ENCODE measurements at places on chromosomes 1 and 21.

- DNase-seq: no peak
These were observed 78.0 kb downstream of the SSBP3 start for GRCh38 chr1:54328066-54328636.

- DNase-seq: no peak
These were observed 204.9 kb upstream of the JUN start for GRCh38 chr1:58988752-58989151.

GRCh38 chr1:204483791-204484190 is 10.8 kb downstream of the PIK3C2B start:
- no peak for DNase-seq

GRCh38 chr1:48677306-48678287 is 99.1 kb downstream of the BEND5 start:
- DNase-seq: peak; percentile 60

DNA sequence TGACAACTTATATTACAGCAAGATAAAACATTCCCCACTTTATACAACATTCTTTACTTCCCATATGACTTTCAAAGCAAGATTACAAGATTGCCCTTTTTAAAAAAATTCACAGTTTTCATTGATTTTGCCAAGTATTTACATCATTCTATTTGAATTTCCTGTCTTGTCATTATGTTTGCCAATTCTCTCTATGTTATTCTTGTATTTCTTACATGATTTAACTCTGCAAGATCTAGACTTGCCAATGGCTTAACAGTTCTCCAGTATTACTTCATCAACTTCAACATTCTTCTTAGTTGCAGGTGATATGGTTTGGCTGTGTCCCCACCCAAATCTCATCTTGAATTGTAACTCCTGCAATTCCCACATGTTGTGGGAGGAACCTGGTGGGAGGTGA is 31.6 kb downstream of the FMO4 start:
- no peak for DNase-seq

GRCh38 chr1:168468042-168468809 is 75.6 kb downstream of the XCL2 start:
- DNase-seq: no peak

- DNase-seq: no peak
These were observed 119.5 kb downstream of the EPHB2 start for GRCh38 chr1:22830041-22830566.

DNA sequence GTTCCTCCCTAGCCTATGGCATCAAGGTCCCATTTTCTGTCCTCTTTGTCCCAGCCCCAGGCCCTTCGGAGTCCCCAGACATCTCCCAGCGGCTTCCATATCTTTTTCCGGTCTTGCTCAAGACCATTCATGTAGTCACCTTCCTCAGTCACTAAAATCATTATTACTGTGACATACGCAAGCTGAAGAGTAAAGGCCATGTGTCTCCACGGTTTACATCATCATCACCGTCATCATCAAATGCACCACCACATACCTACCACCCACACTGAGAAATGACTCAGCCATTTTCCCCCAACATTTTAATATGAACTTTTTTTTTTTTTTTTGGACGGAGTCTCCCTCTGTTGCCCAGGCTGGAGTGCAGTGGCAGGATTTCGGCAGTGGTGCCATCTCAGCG is 43.4 kb downstream of the FHAD1 start:
- no peak for DNase-seq

GRCh38 chr1:37038227-37039093 is 4.1 kb upstream of the GRIK3 start:
- DNase-seq: peak; percentile 82

DNA sequence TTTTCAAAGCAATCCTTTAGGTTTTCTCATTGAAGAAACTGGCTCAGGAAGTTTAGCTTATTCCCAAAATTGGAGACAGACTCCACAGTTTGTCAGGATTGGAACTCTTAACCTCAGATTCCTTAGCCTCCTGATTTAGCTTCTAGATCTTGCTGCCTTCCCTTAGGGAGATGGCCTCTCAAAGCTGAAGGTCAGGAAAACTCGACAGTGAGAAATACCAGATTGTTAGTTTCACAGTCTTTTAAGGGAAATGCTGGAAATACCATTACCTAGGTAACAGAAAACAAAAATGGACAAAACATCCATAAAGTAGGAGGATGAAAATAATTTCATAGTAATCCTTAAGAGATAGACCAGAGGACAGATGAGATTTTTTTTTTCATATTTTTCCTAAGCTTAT is 7.8 kb downstream of the RASAL2 start:
- DNase-seq: no peak

DNA sequence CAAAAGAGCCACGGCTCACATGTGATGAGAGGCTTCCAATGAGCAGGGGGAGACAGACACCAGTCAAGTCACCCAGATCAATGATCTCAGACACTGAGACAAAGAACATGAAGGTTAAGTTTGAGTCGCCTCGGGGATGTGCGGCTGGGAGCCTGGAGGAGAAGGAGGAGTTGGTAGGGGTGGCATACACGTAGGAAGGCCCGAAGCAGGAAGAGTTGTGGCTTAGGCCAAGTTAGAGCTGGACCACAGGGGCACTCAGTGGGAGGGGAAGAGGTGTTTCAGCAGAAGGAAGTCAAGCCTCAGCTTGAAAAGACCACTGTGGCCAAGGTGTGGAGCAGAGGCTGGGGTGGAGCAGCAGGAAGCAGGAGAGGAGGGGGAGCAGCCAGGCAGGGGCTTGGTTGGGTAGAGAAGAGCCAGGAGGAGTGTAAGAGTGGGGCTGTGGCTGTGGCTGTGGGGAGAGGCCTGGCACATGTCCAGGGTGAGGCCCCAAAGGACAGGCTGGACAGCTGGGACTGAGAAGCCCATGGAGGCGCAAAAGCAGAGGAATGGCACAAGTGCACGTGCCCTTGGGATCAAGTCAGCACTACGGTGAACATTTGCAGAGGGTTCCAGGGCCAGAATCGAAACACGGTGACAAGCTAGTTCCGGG is 27.6 kb downstream of the CTNNBIP1 start:
- DNase-seq: no peak

DNA sequence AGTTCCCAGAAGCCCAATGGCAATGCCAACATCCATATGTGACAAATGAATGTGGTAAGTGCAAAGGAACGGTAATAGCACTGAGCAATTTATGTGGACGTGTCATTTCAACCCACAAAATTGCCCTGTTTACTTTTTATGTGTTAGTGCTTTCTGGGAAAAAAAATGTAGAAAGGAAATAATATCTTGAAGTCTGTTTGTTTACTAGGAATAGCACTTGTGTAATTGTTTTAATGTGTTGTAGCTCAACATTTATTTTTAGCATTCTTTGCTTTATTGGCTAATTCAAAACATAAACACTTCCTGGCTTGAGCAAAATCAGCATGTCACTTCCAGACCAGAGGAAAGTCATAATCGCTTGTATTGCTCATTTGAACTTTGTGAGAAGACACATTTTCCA is 224.8 kb upstream of the KCNK2 start:
- no peak for DNase-seq

- DNase-seq: no peak
These were observed 138.8 kb upstream of the CSF3R start for GRCh38 chr1:36621531-36621930.

DNA sequence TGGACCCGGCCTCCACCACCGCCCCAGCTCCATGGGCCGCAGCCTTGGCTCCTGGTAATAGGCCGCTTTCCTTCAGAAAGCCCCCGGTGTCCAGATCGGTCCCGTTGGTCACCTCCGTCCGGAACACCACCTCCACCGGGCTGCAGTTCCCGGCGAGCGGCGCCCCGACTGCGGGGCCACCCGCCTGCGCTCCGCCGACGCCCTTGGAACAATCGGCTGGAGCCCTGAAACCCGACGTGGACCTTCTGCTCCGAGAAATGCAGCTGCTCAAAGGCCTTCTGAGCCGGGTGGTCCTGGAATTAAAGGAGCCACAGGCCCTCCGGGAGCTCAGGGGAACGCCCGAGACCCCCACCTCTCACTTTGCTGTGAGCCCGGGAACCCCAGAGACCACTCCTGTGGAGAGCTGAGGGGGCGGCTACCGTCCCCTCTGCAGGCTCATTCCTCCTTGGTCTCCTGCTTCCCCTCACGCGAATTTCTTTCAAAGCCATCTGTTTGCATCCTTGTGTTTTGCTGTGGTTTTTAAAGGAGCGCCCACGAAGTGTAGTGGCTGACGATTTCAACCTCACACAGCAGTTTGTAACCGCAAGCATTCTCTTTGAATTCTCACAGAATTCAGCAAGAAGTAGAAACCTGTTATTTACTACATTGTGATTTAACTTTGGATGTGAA is 6.0 kb downstream of the FCRLB start:
- DNase-seq: no peak

- DNase-seq: no peak
These were observed 16.6 kb downstream of the SLC1A7 start for GRCh38 chr1:53125623-53126360.

GRCh38 chr1:4517186-4517954 is 137.0 kb upstream of the AJAP1 start:
- DNase-seq: no peak

GRCh38 chr1:181014477-181015250 is 8.0 kb downstream of the STX6 start:
- DNase-seq: no peak

GRCh38 chr1:81183051-81183450 is 617.7 kb upstream of the ADGRL2 start:
- DNase-seq: no peak

DNA sequence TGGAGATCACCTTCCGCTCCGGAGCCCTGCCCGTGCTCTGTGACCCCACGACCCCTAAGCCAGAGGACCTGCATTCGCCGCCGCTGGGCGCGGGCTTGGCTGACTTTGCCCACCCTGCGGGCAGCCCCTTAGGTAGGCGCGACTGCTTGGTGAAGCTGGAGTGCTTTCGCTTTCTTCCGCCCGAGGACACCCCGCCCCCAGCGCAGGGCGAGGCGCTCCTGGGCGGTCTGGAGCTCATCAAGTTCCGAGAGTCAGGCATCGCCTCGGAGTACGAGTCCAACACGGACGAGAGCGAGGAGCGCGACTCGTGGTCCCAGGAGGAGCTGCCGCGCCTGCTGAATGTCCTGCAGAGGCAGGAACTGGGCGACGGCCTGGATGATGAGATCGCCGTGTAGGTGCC is 9.6 kb downstream of the SPATA46 start:
- DNase-seq: no peak

DNA sequence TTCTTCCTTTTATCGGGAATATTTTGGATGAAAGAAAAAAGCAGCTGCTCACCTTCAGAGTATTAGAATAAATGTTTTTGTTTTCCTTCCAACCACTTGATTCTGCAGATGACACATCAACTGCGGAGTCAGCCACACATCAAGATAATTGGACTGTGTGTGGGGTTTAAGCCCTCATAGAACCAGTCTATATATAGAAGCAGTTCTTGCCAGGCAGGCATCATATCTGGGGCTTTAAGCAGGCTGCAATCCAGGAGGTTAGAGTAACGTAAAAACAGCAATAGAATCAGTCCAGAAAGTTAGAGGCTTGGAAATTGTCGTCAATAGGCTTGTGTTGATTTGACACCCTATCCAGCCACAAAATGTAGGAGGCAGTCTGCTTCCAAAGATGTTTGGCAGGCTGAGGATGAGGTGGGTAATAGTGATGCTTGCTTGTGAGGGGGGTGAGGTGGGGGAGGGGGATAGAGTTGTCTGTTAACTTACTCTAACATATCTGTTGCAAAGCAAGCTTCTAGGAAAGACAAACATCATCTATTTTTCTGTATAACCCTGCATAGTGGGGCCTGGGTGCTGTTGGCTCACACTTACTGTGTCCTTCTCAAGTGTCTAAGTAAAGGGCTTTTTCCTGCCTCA is 64.8 kb downstream of the PEX14 start:
- DNase-seq: peak; percentile 43

- DNase-seq: no peak
These were observed 68.0 kb upstream of the CYP2J2 start for GRCh38 chr1:59994302-59995198.

GRCh38 chr1:65795311-65795710 is 2.6 kb downstream of the PDE4B start:
- DNase-seq: no peak

DNA sequence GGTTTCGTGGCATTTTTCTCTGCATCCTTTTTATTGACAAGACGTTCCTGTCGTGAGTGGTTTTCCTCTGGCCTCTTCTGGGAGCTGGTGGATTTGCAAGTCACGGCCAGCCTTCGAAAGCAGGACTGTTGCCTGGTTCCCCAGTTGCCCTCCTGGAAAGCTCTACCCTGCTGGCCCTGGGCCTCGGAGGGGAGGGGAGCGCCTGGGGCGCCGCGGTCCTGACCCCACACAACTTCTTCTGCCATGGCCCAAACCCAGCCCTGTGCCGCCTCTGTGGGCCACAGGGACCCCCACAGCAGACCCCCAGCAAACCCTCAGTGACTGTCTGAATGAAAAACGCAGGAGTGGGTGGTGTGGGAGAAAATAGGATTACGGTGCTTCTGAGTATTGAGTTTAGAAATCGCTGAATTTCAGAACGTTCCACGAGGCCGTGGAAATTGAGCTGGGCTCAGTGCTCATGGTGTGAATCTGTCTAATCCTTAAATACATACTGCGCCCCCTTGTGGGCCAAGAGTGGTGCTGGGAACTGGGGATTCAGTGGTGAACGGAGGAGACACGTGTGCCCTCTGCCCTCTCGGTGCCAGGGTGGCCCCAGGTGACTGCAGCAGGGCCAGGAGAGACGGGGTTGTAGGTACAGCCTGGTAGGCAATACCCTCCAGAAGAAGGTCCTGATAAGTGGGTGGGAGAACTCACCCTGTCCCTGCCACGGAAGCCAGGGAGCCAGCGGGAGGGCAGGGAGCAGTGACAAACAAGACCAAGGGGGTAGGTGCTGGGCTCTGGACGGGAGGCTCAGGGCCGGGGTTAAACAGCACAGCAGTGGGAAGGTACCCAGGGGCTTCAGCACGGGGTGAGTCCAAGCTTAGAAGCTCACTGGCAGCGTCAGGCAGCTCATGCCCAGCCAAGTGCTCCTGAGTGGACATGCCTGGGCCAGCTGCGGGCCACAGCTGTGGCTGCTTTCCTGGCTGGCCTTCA is 101.2 kb upstream of the COL6A1 start:
- peak; percentile 23 for DNase-seq

GRCh38 chr1:1054971-1055370 is 19.1 kb downstream of the RNF223 start:
- no peak for DNase-seq

DNA sequence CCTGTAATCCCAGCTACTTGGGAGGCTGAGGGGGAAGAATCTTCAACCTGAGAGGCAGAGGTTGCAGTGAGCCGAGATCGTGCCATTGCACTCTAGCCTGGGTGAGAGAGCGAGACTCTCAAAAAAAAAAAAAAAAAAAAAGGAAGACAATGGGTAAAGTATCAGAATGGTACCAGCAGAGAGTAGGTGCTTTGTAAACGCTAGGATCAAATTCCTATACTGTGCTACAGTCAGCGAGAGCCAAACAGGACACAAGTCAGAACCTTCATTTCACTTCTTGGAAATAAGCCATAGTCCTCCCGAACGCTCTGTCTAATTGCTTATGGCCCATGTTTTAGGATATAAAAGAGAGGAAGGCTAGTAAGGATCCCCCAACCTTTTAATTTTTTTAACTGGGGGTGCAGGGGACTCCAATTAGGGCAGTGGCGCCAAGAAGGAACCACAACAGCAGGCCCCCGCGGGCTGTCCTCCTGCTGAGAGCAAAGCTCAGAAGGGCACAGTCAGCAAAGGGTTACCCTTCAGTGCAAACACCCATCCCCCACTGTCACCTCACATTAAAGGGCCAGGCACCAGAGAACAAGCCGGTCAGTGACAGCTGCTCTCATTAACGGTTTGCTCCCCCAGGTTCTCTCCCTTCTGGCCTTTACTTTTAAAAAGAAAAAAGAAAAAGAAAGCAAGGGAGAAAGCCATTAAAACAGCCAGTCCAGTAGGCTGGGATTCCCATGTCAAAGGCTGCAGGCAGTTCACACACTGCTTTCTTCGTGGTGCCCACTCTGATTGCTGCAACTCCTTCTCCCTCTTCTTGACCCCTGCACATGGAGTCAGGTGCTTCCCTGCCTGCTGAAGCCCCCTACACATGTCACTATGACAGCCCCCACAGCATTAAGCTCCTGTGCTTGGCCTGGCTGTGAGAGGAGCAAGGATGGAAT is 69.4 kb downstream of the PLPP3 start:
- no peak for DNase-seq

Measured in NCI-H1105 (cell line).